Neural progenitor cell (in vitro differentiated cells): ENCODE measurements at places on chromosomes 2 and 18. TPM values are rescaled to one million over a fixed set of nuclear protein-coding genes. Genes with fewer than 3 reads are reported as not detected.

CYRIA gene
- 0.81 and 1.0 TPM in 2 replicates for total RNA-seq

GRCh38 chr18:21242780-21243401 is 859 bp downstream of the GREB1L start:
- H3K27ac ChIP-seq, result peak overlapping the region; percentile 82
- peaks cover 55% of the 10 kb centered on the region for H3K4me1 ChIP-seq
- DNase-seq, result peak; percentile 42
- H3K36me3 ChIP-seq, result no peaks in the 10 kb centered on the region
- peak overlapping the region; percentile 98 for H3K4me3 ChIP-seq
- H3K27me3 ChIP-seq, result no peaks in the 10 kb centered on the region

DNA sequence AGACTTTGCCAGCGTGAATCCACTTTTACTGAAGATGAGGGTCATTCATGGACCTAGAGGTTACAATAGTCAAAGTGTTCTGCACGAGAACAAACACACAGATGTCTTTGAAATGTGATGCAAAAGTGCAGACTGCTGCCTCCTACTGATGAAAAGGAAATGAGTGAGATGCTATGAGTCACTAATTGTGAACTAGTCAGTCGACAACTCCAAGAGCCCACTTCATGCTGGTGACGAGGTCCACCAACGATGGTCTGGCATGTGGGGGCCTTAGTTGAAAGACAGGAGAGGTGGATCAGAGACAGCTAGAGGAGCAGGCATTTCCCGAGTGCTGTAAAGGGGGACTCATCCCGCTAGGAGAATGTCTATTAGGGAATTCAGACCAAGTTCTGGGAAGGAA is 17.1 kb upstream of the ZNF236 start:
- no peak for DNase-seq
- H3K4me1 ChIP-seq, result peaks cover 4% of the 10 kb centered on the region
- H3K27me3 ChIP-seq, result peaks cover 10% of the 10 kb centered on the region
- no peaks in the 10 kb centered on the region for H3K36me3 ChIP-seq
- no peak overlapping the region for H3K4me3 ChIP-seq
- no peak overlapping the region for H3K27ac ChIP-seq

GRCh38 chr18:446941-447560 is 53.5 kb downstream of the COLEC12 start:
- no peak overlapping the region for H3K4me3 ChIP-seq
- H3K27ac ChIP-seq, result no peak overlapping the region
- H3K4me1 ChIP-seq, result no peaks in the 10 kb centered on the region
- H3K36me3 ChIP-seq, result no peaks in the 10 kb centered on the region

DNA sequence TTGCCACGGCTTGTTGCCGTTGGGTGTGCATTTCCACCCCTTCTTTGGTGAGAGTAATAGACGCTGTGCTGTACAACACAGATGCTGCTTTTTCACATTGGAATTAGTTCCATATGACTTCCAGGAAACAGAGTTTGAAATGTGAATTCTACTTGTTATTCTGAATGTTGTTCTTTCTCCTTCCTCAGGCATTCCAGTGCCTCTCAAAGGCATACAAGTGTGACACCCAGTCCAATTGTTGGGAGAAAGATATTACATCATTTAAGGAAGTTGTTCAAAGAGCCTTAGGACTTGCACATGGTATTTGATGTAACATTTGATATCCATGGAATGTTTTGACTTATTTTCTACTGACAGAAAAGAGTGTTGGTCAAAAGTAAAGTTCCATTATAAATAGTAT is 134.4 kb upstream of the LTBP1 start:
- no peak overlapping the region for H3K27ac ChIP-seq
- H3K36me3 ChIP-seq, result no peaks in the 10 kb centered on the region
- no peaks in the 10 kb centered on the region for H3K4me1 ChIP-seq
- DNase-seq, result no peak
- H3K27me3 ChIP-seq, result no peaks in the 10 kb centered on the region
- H3K4me3 ChIP-seq, result no peak overlapping the region
